ENCODE measurements at places on chromosomes 7 and 10.

- DNase-seq, result no peak
Observed at GRCh38 chr7:151851145-151851751, 25.7 kb downstream of the PRKAG2 start.

- no peak for DNase-seq
Observed at GRCh38 chr10:85791818-85792532, 574.6 kb downstream of the GRID1 start.

- no peak for DNase-seq
Observed at GRCh38 chr10:124266468-124267230, 152.1 kb downstream of the OAT start.

- no peak for DNase-seq
Observed at GRCh38 chr7:8125680-8126444, 136.1 kb downstream of the ICA1 start.

DNA sequence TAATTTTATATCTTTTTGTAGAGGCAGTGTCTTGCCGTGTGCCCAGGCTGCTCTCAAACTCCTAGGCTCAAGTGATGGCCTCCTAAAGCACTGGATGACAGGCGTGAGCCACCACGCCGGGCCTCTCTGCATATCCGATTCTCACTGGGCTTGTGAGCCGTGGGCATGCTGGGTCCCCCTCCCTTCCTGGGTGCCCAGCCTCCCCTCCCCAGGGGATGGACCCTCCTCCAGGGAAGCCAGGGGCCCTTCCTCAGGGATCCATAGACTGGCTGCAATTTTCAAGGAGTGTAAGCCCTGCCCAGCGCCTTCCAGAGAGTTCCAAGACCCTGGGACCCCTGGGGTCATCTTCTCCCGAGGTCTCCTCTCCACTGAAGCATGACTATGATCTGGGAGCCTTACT is 23.7 kb upstream of the ELFN1 start:
- DNase-seq, result no peak

DNA sequence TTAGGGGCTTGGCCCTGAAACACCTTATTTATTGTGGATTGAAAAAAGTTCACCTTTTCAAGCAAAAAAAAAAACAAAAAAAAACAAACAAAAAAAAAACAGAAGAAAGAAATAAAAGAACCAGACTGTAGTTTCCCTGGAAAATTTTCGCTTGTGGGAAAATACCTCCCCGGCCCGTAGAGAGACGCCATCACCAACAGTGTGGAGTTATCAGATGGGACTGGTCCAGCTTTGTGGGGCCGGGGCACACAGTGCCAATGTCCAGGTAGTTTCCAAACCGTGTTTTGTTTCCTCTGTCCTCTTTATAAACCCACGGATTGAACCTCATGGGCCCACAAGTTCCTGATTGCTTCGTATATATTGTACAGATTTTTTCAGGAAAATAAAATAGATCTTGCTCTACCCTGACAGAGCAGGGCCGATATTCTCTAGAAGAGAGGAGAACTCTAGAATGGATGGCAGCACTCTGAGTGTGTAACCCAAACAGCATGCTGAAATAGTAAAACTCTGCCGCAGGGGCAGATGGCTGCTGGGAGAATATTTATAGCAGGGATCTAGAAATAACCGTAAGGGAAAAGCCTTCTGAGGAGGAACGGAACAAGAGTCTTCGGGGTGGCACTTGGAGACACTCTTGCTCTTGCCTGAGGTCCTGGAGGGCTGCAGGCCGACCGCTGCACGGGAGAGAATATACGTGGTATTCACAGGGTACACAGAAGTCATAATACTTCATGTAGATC is 241.0 kb downstream of the FRMD4A start:
- no peak for DNase-seq

DNA sequence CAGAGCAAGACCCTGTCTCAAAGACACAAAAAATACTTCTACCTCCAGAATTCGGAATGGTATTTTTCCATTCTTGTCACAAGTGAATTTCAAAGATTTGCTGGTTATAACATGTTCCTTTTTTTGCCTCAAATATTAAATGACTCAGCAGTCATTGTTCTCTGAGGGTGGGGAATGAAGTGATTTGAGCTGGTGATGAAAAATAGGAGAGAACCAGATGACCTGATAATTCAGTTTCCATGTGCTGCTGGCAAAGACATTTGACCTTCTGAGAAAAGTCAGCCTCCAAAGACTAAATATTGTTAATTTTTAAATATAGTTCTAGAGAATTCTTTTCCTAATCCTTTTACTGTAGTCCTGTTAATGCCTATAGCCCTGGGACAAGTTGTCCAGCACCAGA is 78.9 kb downstream of the CACNB2 start:
- DNase-seq, result no peak

GRCh38 chr7:94250987-94251386 is 143.7 kb upstream of the COL1A2 start:
- no peak for DNase-seq

DNA sequence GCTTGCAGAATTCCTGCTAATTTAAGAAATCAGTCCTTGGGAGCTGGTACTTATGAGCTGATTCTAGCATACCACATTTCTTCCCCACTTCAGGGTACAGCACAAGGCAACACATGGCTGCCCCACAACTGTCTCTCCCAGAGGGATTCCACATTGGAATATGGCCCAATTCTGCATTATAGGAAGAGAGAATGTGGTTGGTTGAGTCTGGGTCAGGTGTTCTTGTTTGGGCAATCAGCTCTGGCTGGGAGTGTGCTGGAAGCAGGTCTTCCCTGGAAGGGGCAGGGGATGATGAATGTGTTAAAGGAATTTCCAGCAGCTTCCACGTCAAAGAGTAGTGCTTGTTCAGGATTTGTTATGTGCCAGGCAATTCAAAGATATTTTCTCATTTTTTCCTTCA is 95.7 kb downstream of the BUB3 start:
- DNase-seq, result no peak

- DNase-seq, result no peak
Observed at GRCh38 chr7:20741801-20742200, 44.9 kb downstream of the SP8 start.

- no peak for DNase-seq
Observed at GRCh38 chr7:94562525-94562924, 52.9 kb downstream of the CASD1 start.

DNA sequence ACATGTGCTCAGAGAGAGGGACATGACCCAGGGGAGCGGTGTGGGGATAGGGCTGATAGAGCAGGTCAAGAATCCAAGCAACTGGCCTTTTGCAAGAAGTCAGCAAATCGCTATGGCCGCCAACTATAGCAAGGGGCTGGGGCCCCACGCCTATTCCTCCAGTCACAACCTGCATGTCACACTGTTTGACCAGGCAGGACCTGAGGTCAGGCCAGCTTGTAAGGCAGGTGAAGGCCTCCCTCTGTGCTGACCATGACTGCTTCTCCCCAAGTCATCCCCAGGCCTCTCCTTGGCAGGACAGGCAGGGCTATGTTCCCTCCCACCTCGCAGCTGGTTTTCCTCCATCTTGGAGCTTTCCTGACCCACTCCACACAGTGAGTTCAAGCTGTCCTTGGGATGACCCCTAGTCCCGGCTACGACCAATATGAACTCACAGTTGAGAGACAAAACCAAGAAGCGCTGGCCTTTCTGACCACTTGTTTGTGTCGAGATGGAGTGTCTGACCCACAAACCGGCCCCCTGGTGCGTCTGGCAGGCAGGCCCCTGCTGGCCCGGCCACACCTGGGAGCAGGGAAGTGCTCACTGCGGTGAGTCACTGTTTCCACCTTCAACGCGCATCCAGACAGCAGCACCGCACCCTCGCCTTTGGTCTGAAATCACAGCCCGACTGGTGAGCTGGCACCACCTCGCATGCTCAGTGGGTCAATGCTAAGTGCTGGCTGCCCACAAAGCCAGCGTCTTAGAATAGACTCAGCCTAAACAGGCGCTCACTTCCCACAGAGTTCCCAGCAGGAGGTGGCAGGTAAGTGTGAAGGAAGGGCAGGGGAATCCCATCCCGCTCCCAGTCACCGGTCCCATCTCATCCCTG is 81.4 kb downstream of the VWA2 start:
- DNase-seq, result no peak

GRCh38 chr10:131574707-131575430 is 263.3 kb upstream of the TCERG1L start:
- DNase-seq, result no peak

DNA sequence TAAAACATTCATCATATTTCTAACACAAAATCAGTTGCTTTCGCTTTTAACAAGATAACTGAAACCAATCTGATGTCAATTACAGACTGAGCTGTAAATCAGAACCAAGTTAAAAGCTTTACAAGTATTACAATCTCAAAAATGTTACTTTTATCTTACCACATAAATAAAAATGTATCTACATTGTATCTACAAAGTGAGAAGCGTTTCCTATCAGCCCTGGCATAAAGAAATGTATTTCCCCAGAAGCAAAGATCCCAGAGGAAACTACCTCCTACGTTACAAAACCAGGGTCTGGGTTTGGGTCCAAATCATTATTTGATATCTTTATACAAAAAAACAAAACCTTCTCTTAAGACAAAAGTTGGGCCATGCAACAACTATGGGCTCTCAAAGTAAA is 2.6 kb downstream of the SMURF1 start:
- no peak for DNase-seq

All from iPS DF 19.7 (cell line).